ENCODE measurements at places on chromosomes 1 and 21.

GRCh38 chr1:84896279-84896678 is 3.3 kb upstream of the LPAR3 start:
- no peak for DNase-seq

GRCh38 chr1:174785510-174785909 is 214.2 kb upstream of the CACYBP start:
- no peak for DNase-seq

- DNase-seq = no peak
Measured at GRCh38 chr1:51189421-51190073, 46.5 kb upstream of the RNF11 start.

GRCh38 chr21:45114475-45114874 is 40.1 kb downstream of the ADARB1 start:
- no peak for DNase-seq

DNA sequence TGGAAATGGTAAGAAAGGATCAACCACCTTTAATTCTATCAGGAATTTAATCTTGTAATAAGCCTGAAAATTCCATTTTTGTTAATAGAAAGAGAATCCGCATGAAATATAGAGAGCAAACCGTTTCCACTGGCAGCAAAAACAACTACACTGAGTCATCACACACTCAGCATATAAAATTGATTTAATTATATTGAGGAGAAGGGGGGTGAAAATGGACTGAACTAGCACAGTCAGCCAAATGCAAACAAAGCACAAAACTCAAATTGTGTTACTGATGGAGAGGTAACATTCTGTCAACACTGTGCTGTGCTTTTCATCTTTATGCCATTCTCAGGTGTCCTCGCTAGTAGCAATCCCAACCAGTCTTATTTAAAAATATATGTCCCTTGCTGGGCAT is 1583.9 kb downstream of the MRPL39 start:
- peak; percentile 7 for DNase-seq

DNA sequence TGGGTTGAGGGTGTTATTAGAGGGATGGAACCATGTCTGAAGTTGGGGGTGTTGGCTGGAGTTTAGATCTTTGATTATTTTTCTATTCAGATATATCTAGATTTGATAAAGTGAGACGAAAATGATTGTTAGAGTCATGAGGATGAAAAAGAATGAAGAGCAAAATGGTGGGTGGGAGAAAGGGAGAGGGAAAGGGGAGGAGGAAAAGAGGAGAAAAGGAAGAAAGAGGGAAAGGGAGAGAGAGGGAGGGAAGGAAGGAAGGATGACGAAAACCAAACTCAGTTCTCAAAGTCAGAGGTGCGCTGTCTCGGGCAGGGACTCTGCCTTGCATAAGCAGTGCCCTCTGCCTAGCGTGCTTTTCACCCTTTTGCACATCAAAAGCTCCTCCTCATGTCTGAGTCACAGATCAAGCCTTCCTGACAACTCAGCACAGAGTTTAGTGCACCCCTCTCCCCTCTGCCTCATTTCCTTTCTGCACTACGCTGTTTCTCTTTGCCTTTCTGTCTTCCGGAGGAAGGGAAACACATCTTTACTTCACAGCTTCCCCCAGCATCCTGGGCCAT is 225.8 kb upstream of the PROX1 start:
- DNase-seq = no peak

GRCh38 chr1:154593390-154593789 is 14.6 kb downstream of the ADAR start:
- DNase-seq = no peak

- DNase-seq = no peak
Measured at GRCh38 chr1:91891969-91892368, 6.0 kb upstream of the TGFBR3 start.

- DNase-seq = no peak
Measured at GRCh38 chr1:103120981-103121380, 12.7 kb upstream of the COL11A1 start.

Data from hippocampal formation (tissue), 2 donors.